Right atrium auricular region (tissue), 2 donors: ENCODE measurements at places on chromosomes 4 and X.

- no peak for DNase-seq
Measured at GRCh38 chrX:129958083-129958465, 24.4 kb upstream of the BCORL1 start.

DNA sequence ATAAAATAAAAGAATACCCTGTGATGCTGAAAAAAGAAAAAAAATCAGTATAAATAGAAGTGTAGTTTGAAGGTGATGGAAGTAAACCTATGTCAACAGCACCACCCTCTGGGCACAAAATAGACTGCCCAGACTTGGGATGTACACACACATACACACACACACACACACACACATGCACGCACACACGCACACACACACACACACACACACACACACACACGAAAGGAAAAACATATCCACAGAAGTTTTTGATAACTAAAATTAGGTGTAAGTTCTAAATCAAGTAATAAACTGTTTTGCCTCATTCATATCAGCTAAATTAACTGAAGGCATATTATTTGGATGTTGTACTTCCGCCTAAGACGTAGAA lies 40.5 kb downstream of the ANXA5 start:
- DNase-seq: no peak

DNA sequence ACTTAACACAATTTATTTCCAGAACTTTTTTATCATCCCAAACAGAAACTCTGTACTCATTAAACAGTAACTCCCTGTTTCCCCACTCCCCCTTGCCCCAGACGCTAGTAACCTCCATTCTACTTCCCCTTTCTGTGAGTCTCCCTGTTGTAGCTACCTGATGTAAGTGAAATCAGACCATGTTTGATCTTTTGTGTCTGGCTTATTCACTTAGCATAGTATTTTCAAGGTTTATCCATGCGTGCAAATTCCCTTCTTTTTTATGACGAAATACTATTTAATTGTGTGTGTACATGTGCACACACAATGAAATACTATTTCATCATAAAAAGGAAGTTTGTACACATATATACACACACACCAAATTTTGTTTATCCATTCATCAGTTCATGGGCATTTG lies 5.2 kb downstream of the PKD2 start:
- DNase-seq: no peak

- peak; percentile 83 for DNase-seq
Measured at GRCh38 chr4:7206911-7207567, 14.7 kb downstream of the SORCS2 start.

- DNase-seq: no peak
Measured at GRCh38 chr4:120084327-120084726, 17.7 kb upstream of the MAD2L1 start.

- DNase-seq: no peak
Measured at GRCh38 chr4:20393486-20394100, 141.9 kb downstream of the SLIT2 start.

- no peak for DNase-seq
Measured at GRCh38 chrX:129641941-129642340, 12.8 kb downstream of the APLN start.

GRCh38 chr4:141126769-141127168 lies 6.5 kb downstream of the RNF150 start:
- no peak for DNase-seq

GRCh38 chr4:117331817-117332216 lies 246.4 kb upstream of the TRAM1L1 start:
- no peak for DNase-seq

DNA sequence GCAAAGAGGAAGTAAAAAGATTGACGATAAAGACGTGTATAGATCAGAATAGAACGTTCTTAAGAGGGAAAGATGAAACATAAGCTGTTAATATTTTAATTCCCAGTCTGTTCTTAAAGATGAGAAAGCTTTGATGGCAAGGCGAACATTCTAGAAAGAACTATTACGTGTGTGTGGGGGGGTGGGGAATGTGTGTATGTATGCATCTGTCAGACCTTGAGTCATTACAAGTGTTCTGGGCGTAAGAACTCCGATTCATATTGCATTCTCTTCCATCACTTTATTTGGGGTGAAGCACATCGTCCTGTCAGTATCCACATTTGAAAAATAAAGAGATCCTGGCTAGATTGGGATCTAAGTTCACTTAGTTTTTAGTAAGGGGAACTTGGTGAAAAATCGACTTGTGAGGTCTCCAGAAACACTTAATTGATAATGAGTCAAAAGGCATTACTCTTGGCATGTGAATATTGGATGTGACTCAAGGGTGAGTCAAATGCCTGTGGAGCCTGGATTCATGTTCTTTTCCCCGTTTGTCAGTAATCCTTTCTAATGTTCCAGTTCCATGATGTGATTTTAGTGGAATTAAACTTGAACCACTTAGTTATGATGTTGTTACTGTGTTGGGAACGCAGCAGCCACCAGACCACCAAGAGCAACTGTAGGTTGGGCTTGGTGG lies 3.1 kb downstream of the SMS start:
- DNase-seq: no peak

DNA sequence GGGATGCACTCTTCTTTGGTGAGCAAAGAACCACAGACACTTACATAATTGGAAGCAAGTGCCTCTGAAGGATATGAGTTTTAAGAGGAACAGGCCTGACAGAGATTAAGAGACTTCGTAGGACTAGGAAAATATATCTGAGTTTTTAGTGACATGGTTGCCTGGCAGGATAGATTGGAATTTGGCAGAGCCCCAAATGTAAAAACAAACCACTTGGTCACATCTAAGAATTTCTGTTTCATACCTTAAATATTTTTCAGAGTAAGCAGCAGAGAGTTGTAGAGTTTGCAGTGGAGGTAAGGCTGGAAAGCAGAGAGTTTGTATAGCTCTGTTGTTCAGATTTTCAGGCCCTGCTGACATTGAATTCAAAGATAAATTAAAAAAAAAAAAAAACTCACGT lies 150.1 kb upstream of the MAGEB2 start:
- no peak for DNase-seq

- no peak for DNase-seq
Measured at GRCh38 chr4:112861691-112862674, 187.5 kb upstream of the ANK2 start.

DNA sequence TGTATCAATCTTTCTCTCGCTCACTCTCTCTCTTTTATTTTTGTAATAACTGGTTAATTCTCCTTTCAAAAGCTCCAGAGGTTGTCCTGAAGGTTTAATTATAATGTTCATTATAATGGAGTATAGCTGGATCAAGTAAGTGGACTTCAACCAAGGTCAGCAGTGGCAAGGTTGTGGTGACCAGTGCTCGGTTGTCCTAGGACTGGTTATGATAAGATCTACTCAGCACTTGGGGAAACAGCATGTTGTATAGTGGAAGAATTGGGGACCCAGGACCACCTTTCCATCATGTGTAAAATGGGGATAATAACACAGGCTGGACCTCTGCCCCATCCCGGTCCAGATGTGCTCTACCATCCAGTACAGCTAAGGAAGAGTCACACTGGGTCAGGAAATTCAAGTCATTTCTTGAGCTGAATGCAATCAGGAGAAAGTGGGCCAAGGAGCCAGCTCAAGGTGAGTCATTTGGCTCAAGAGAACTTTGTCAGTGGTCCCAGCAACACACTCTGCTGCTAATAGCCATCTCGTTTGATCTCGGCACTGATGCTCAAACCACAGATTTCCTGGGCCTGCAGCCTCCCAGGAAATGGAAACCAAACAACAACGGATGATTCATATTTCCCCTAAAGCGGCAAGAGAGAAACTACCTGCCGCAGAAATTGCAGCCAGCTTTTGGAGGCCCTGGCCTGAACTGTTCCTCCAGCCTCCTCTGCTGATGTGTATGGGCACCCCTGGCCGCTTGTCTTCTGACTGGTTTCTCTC lies 123.6 kb upstream of the RBPJ start:
- no peak for DNase-seq

- DNase-seq: no peak
Measured at GRCh38 chrX:13824746-13825145, 7.9 kb upstream of the GPM6B start.

DNA sequence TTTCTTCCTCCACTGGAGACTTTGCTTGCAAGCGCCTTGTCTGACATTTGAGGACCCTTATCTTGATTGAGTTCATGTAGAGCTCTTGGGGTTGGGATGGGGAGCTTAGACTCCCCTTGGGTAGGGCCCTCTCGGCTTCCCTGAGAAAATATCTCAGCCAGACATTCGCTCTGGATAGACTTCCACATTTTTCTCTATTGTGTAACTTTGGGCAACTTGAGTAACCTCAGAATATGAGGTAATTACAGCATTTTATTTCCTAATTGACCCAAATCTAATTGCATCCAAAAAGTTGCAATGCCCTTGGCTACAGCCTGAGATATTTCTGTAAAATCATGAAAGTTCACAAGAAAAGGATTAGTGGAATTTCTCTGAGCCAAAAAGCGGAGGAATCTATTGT lies 102.8 kb upstream of the MXRA5 start:
- no peak for DNase-seq

DNA sequence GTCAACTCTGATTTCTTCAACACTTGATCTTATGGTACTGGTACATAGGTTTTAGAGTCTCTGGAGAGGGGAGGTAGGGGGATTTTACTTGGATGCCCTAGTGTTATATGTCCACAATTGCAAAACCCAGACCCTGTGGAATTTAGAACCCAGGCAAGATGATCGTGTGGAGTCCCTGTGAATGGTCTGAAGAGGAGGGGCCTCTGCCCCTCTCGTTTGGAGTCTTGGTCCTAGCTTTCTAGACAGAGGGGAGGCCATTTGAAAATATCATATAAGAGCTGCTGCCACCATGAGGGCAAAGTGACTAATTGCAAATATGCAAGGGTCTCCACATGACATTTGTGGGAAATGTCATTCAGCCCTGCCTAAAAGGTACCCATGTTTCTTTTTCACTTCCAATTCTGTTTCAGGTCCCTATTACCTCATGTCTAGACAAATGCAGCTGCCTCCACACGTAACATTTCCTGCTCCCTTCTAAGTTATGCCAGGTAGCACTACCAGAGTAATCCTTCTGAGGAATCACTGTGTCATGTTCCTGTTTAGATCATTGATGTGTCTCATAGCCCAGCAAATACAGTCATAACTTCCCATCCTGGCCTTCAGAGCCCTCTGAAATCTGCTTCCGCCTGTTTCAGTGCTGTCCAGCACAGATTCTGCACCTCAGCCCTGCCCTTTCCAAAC lies 126.8 kb downstream of the KLHL8 start:
- no peak for DNase-seq

DNA sequence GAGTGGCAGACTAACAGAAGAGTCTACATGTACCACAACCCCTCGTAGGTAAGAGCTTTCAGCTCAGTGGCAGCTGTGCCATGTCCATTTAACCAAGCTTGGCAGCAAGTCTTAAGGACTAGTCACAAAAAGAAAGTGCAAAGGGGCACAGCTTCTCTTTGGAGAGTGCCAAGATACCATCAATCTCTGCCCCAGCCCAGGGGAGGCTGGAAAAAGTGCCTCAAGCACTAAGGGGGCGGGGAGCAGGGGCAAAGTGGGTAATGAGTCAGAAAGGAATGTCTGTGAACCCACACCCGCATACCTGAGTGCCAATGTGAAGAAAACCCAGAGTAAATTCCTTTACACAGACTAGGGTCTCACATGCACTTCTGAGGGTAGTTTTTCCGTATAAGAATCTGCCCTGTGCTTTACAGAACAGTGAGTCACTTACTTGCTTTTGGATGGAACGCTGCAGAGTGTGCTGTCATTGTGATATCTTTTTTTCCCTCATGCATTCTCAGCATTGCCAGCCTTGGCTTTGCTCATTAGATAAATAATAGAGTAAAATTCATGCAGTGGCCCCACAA lies 219.8 kb downstream of the ZNF674 start:
- DNase-seq: no peak

DNA sequence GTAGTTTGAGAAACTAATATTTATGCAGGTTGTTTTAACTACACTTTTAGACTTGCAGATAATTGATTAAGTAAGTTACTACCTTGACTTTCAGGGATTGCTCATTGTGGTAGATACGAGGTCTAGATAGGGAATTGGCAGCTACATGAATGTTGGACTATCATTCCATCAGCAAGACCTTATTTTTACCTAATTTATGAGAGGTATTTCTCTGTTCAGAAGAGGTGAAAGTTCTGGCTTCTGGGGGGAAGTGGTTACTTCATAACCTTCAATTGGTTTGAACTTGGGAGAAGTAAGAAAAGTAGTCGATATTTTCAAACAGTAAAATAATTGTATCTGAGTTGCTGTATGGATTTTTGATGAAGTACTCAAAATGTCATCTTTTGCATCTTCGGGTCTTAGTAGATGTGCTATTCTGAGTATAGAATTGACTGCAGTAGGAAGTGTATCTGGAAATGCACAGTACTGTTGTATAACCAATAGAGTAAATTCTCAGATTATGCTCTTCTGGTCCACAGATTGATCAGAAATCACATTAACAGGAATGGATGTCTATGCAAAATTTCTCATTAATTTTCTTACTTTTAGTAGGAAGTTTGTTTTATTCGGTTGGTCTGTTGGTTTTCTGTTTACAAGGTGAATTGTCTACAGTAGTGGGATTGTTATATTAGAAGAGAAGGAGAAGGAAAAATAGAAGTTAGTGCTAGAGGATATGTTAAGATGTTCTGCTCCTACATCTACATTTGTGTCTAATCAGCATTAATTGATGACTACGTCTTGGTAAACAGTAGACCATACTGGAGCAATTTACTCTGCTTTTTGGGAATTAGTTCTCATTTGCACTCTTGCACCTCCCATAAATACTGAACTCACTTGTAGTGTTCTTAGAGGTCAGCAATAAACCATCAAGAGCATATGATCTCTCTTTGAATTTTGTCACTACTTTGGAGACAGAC lies 3.0 kb downstream of the NFKB1 start:
- DNase-seq: no peak

DNA sequence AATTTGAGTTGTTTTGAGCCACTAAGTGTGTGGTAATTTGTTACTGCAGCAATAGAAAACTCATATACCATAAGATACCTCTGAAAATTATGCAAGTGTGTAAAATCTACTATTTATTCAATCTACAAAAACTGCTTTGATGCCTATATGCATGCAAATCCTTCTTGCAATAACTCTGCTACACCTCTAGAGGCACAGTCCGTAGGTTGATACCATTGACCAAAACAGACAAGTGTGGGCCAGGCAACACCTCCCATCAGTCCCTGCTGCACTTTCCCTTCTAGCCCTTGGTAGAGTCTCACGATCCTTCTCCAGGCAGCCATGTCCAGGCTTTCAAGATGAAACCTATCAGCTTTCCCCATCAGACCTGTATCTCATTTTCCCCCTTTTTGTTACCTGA lies 48.8 kb upstream of the FAM9A start:
- DNase-seq: no peak

DNA sequence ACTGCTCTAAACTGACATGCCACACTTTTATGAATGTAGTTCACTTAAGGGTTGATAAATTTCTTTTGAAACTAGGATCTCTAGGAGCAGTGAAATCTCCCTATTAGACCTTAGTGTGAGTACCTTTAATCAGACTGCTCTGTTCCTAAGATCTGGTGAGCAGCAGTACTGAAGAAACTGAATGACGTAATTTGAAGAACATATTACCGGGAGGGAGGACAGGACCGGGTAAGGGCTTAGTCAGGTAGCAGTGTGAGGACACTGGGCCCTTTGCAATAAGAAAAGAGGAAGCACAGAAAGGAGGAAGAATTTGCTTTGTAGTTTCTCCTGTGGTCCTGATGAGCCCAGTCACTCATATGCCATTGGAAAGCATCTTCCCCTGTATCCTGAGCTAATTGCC lies 255.2 kb downstream of the THOC2 start:
- DNase-seq: no peak
